ENCODE measurements at places on chromosomes 13 and 19.
A peak's percentile ranks its signal among the peaks of the same experiment; 100 is the strongest.

DNA sequence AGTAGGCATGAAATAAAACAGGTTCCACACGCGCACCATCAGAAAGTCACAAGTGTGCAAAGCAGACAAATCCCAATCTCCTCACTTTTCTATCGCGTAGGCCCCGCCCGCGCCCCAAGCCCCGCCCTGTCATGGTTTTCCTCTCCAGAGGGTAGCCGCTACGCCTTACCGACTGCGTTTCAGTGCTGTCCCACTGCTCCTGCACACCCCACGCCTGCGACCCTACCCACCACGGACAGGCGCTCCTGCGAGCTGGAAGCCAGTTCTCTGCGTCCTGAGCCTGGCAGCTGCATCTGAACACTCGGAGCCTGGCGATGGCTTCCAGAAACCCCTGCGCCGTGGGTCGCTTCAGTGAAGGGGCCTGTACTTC lies 379 bp upstream of the ZNF470 start:
- DNase-seq = peak; percentile 37

GRCh38 chr13:79194727-79195126 lies 211.3 kb downstream of the RBM26 start:
- no peak for DNase-seq

- no peak for DNase-seq
These were observed 95.2 kb upstream of the CLDN10 start for GRCh38 chr13:95457294-95457693.

- DNase-seq = no peak
These were observed 63.0 kb upstream of the ZDHHC20 start for GRCh38 chr13:21522130-21522529.

GRCh38 chr13:93788456-93788855 lies 561.8 kb downstream of the GPC6 start:
- DNase-seq = no peak

GRCh38 chr13:74132152-74132775 lies 1.9 kb downstream of the KLF12 start:
- DNase-seq = peak; percentile 41

- no peak for DNase-seq
These were observed 53.0 kb upstream of the TPM4 start for GRCh38 chr19:16023146-16023915.

GRCh38 chr19:45376045-45376724 lies 5.8 kb upstream of the ERCC2 start:
- no peak for DNase-seq

- no peak for DNase-seq
These were observed 107.2 kb downstream of the URI1 start for GRCh38 chr19:30049226-30049625.

DNA sequence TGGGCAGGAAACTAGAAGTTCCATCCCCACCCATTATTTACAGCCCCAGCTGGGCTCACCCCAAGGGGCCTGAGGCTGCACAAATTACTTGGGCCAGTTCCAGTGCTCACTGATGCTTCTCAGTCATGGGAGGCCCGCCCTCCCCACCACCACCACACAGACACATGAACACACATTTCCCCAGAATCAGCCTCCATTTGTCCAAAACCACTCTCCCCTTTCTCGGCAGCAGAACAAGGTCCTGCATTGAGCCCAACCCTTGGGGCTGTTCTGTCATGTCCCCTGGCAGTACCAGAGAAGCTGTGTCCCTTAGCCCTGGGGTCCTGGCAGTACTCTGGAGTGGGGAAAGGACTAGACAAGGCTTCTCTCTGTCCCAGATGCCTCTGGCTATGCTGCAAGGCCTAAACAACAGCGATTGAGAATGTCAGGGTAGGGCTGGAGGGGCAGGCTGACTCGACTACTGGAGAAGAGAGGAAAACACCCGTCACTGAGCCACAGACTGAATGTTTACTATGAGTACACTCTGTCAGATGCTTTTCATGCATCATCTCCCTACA lies 21.8 kb downstream of the SAMD4B start:
- DNase-seq = no peak

GRCh38 chr13:40940841-40941240 lies 78.3 kb downstream of the ELF1 start:
- no peak for DNase-seq

- DNase-seq = no peak
These were observed 268.5 kb downstream of the B3GLCT start for GRCh38 chr13:31468114-31468902.

GRCh38 chr13:42996584-42996983 lies 4.5 kb upstream of the EPSTI1 start:
- DNase-seq = no peak

GRCh38 chr19:1066748-1067340 lies at the start of gene ARHGAP45:
Gene ARHGAP45 (plus strand): TSS chr19:1067167. CDS start chr19:1067406, 239 bp downstream.
- DNase-seq = peak; percentile 81

DNA sequence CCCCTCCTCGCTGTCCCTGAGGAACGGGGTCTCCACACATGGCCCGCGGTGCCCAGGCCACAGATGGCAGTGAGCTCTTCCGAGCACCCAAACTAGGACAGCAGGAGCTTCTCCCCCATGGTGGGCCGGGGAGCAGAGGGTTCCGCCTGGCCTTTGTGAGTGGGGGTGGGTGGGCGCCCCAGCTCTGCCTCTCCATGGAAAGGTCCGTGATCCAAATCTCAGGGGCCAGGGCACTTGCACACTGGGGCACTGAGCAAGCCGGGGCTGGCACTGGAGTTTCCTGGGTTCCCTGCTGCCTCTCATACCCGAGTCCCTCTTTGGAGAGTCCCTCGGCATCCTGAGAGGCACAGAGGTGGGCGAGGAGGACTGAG lies 2.2 kb upstream of the DIRAS1 start:
- no peak for DNase-seq

GRCh38 chr13:113029487-113030258 lies 60.7 kb downstream of the MCF2L start:
- peak; percentile 53 for DNase-seq
